ENCODE measurements at places on chromosomes 11 and 22.

DNA sequence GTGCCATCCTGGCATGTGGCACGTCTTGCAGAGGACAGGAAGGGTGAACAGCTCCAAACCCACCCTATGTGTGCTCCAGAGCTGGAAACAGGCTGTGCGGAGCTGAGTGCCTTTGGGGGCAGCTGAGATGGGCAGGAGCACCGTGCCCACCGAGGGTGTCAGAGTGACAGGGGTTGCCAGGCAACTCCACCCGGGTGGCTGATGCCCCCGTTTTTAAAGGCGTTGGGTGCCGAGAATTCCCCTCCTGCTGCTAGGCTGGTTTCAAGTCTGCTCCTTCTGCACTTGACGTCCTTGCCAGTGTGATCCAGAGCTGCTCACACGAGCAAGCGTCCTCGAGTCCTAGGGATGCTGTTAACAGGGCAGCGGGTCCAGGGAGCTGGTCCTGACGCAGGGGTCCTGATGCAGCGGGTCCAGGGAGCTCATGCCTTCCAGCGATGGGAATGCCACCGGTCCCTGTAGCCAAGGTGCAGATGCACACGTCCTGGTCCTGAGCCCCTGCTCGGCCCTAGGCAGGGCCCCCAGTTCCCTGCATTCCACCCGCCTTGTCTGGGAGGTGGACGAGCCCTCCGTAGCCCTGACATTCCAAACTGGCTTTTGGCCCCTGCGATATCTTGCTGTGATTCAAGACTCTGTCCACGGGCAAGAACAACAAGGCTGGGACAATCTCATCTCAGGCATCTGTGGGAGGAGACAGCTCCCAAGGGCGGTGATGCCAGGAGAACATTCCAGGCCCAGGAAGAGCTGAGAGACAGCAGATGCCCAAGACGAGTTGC is 4.9 kb downstream of the KCNQ1 start:
- DNase-seq, result no peak

- no peak for DNase-seq
These were observed 32.5 kb upstream of the IZUMO1R start for GRCh38 chr11:94271885-94272372.

- DNase-seq, result no peak
These were observed 114.8 kb downstream of the CCDC81 start for GRCh38 chr11:86489442-86489841.

DNA sequence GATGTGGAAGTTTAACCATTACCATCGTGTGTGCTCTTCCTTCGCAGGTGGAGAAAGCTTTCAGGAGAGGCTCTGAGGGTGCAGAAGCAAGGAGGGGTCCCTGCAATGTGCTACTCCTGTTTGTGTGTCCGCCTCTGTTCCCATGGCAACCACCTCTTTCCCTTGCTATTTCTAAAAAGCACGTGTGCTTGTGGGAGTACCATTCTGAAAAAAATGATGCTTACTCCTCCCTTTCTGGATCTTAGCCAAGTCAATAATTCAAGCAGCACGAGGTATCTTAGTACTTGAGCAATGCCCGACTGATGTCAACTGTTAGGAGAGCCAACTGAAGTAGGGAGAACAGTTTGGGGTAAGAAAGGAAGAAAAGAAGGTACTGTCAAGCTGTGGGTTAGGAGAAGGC is 628.7 kb downstream of the NTM start:
- DNase-seq, result no peak

GRCh38 chr22:49538006-49538405 is 289.7 kb downstream of the BRD1 start:
- no peak for DNase-seq

- no peak for DNase-seq
These were observed 6.7 kb upstream of the ZDHHC13 start for GRCh38 chr11:19110295-19110694.

GRCh38 chr11:63478896-63479295 is 12.1 kb downstream of the PLAAT5 start:
- DNase-seq, result peak; percentile 63

DNA sequence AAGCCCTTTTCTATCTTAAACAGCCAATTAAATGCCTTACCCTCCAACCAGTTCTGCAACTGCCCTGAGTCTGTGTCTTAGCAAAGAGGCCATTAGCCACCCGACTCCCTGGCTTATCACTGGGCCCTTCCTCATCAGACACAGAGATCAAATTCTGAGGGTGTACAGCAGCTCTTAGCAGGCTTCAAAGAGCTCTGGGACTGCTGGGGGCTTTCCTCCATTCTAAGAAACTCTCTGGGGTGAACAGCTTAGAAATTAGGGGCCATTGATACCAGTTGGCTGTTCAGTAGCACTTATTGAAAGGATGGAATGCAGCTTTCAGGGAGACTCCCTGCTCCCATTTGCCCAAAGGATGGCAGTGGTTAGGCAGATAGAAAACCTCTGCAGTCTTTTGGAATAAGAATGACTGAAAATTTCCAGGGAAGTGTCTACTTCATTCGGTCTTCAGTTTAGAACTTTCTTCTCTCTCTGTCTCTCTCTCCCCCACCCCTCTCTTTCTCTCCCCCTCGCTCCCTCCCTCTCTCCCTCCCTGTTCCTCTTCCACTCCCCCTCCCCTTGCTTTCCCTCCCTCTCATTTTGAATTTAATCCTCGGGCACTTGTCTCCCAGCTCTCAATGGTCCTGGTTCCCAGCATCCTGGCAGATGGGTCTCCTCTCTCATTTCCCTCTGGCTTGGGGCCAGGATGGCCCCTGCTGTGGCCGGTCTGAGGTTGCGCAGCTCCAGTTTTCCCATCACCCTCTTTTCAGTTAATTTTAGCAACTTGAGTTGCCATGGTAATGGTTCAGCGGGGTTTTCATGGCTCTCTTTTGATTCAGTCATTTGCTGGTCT is 76.4 kb downstream of the COMMD9 start:
- DNase-seq, result no peak

DNA sequence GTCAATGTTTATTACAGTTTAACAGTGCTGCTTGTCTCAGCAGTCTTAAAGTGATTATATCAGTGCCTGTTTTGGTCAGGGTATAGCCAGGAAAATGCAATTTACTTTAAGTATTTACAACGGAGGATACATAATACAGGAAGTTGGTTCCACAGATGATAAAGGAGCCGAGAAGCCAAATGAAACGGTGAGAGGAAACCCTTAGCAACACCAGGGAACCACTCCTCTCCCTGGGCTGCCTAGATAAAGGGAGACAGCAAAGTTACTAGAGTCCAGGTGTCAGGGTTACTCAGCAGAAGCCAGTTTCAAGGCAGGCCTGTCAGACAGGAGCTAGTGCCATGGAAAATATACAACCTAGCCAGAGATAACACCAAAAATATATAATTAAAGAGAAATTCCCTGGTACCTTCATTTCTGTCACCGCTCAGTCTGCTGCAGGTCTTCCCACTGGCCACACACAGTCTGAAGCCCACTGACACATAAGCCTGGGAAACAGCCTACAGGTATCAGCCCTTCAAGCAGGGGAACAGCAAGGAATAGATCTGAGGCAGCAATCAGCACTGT is 55.5 kb downstream of the FAM76B start:
- no peak for DNase-seq

DNA sequence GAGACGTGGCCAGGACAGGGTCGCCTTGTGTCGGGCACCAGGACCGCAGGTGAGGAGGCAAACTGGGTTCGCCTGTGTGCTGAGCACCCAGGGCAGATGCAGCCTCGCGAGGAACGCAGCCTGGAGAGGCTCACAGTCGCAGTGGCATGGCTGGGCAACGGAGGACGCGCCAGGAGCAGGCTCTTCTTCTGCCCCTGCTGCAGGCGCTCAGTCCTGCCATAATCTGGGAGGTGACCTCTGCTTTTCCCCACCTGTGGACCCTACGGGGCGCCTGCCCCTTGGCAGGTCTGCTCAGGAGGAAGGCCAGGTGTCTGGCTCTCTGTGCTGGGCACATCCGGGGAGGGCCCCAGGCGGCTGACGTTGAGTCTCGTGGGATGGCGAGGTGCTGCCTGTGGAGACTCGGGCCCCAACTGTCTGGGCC is 1136.2 kb downstream of the BRD1 start:
- no peak for DNase-seq

DNA sequence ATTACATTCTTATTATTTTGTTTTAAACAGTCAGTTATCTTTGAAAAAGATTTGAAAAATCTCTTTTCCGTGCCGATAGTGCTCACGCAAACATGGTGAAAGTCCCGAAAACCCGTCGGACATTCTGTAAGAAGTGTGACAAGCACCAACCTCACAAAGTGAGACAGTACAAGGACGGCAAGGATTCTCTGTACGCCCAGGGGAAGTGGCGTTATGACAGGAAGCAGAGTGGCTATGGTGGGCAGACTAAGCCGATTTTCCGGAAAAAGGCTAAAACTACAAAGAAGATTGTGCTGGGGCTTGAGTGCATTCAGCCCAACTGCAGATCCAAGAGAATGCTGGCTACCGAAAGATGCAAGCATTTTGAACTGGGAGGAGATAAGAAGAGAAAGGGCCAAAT is 28.7 kb upstream of the CTSD start:
- no peak for DNase-seq

- DNase-seq, result no peak
These were observed 38.1 kb downstream of the GRAMD4 start for GRCh38 chr22:46657996-46658947.

GRCh38 chr11:117010808-117011540 is 87.3 kb downstream of the SIK3 start:
- no peak for DNase-seq

- DNase-seq, result no peak
These were observed 67.1 kb upstream of the GRAMD1B start for GRCh38 chr11:123362941-123363340.

DNA sequence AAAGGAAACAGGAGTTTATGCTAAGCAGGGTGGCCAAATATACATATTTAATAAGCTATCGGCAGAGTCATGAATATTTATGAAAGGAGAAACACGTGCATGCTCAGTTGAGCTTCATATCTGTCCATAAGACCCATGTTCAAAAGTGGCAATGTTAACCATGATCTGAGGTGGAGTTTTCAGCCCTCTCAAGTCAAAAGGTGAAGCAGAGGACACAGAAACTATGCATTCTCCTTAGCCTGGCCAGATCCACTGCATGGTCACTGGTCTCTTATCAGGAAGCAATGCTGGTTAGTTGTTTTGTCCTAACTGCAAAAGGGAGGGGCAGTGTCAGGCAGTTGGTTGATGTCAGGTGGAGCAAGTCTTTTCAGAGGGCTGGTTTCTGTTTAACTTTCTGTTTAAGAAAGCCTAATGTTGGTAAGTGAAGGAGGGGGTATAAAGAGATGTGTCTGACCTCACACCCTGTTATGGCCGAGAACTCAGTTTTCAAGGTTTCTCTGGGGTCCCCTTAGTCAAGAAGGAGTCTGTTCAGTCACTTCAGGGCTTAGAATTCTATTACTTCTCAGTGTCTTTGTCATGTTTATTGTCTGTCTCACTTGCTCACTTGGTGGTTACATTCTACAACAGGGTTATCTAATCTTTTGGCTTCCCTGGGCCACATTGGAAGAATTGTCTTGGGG is 5.5 kb upstream of the SELENOH start:
- no peak for DNase-seq

DNA sequence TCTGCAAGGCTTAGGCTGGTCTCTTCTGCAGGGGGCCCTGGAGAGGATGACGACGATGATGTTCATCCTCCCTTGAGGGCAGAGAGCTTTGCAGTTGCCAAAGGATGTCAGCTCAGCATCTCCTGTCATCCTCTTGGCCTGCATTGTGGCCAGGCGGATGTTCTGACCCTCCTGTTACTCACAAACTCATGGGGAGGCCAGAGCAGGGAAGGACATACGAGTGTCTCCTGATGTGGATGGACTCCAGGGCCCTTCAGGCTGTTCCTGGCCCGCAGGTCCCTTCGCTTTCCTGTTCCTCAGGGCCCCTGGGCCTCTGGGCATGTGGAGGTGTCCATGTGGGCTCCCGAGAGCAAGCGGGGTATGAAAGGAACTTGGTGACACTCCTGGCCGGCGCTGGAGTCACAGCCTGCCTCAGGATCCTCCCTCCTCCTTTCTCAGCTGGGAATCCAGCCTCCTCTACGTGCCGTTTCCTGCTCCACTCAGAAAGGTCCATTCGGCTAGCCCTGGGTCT is 8.5 kb downstream of the ADORA2A start:
- DNase-seq, result no peak

DNA sequence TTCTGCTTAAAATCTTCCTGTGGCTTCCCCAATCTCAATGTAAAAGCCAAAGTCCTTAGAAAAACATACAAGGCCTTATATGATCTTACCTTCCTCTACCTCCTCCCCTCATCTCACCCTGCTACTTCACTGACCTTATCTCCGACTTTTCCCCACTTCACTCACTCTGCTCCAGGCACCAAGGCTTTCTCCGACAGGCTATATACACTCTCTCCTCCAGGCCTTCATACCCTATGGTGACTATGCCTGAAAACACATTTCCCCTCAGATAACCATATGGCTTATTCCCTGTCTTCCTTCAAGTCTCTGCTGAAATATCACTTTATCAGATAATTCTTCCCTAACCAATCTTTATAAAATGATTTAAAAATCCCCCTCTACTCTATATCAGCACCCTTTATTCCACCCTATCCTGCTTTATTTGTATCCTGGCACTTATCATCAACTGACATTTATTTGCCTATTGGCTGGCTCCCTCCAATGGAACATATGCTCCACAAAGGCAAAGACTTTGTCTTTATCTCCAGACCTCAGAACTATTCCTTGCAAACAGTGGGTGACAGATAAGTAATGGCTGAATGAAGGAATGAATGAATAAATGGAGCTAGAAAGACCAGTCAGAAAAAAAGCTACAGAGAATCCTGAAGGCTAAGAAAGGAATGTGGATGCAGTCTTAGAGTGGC is 52.7 kb downstream of the PAK1 start:
- DNase-seq, result no peak

DNA sequence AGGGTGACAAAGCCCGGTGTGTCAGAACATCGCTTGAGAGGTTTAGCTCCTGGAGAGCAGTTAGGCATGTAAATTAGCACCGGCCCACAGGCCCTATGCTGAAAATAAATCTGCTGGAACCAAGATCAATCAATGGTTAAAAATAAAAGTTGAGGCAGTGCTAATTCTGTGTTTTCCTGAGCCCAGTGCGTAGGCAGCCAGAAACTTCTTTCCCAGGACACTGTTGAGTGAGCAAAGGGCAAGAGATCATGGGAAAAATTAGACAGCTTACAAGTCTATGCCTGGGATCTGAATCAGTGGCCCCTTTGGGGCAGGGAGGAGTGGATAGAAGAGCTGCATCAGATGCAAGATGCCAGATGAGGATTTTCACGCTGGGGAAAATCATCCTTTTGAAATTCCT is 539.2 kb downstream of the BUD13 start:
- no peak for DNase-seq

- DNase-seq, result peak; percentile 75
These were observed 5.2 kb downstream of the CRTAM start for GRCh38 chr11:122843281-122844141.

GRCh38 chr11:46616551-46617133 is 385 bp downstream of the HARBI1 start:
- DNase-seq, result peak; percentile 48

- peak; percentile 72 for DNase-seq
These were observed 5.4 kb upstream of the TXN2 start for GRCh38 chr22:36486619-36487384.

DNA sequence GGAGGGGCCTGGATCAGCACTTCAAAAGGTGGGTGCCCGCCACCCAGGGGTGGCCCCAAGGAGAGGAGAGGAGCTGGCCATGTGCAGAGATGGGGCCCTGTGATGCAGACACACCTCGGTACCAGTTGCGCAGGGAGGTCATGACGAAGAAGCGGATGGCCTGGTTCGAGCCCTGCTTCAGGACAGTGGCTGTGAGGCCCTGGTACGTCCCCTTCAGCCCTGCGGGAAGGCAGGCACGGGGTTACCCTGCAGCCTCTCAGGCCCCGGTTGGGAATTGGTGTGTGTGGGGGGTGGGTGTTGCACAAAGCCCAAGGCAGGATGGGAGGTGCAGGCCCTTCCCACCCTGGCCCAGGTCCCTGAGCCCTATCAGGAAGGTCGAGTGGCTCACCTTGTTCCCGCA is 1.8 kb downstream of the SLC25A1 start:
- DNase-seq, result no peak

Data from CD4-positive, alpha-beta memory T cell (primary cell).